RWPE1 (cell line): ENCODE measurements at places on chromosomes 6 and 20.

- DNase-seq: no peak
Observed at GRCh38 chr20:5510446-5510845, 193.7 kb upstream of the PROKR2 start.

DNA sequence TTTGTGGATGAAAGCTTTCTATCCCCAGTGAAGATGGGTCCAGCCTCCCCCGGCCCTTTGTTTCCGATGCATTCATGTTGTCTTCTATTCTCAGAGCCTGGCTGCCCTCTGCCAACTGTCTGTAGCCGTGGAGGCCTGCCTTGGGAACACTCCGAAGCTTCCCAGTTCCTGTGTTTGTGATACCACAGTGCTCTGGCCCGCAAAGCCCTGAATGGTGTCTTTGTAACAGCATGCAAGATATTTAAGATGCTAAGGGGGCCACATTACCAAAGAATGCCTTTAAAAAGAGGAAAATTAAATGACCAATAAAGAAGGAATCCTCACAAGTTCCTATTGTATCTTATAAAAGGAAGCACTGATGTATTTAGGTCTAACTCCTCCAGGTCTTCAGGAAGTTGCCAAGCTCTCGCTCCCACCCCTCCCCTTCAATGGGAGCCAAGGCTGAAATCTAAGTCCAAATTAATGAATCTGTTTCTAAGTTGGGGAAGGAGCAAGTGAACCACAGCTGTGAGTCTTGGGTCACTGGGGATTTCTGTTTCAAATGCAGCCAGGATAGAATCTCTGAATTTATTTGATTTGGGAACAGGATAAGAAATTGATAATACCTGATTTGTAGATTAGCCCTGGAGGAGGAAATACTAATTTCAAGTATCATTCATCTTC lies 596.1 kb downstream of the QKI start:
- no peak for DNase-seq

- no peak for DNase-seq
Observed at GRCh38 chr20:22491194-22491505, 93.2 kb downstream of the FOXA2 start.

GRCh38 chr6:119077643-119078375 lies 655 bp downstream of the FAM184A start:
- DNase-seq: peak; percentile 36

DNA sequence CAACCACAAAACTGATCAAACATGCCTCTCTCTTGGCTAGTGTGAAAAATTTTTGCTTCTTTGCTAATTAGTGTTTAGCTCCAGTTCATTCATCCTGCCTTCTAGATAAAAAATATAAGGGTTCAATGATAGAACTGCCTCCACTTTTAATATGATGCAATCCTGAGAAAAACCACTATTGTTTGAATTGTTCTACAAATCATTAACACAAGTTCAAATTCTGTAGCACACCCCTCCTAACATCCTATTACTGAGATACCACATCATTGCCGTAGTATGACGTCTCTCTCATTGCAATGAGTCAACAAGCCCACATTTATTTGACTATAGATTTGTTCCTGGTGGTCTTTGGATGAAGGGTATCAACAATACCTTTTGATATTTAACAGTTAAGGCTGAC lies 365.8 kb upstream of the OPRM1 start:
- DNase-seq: no peak

DNA sequence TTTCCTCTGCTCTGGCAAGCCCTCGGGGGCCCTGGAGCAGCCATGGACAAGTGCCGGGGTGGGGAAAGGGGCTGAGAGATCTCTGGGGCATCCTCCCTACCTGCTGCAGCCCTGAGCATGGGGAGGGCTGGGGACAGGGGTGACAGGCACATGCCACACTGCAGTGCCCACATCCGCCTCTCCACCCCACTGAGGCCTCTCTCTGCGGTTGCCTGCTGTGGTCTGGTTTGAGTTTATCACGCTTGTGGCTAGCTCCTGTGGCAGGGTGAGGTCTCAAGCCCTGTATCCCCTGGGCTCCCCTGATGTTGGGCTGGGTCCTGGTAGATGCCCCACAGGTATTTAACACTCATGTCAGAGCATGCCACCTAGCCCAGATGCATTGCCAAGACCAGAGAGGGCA lies 52.9 kb upstream of the MLN start:
- no peak for DNase-seq

- no peak for DNase-seq
Observed at GRCh38 chr6:387293-387741, 4.2 kb upstream of the IRF4 start.

GRCh38 chr6:100440935-100441334 lies 23.8 kb downstream of the SIM1 start:
- no peak for DNase-seq
